ENCODE measurements at places on chromosomes 1 and 21.

- DNase-seq, result no peak
Observed at GRCh38 chr21:26405735-26406361, 167.2 kb downstream of the CYYR1 start.

GRCh38 chr21:34885125-34885524 lies 164.0 kb downstream of the RUNX1 start:
- DNase-seq, result no peak

DNA sequence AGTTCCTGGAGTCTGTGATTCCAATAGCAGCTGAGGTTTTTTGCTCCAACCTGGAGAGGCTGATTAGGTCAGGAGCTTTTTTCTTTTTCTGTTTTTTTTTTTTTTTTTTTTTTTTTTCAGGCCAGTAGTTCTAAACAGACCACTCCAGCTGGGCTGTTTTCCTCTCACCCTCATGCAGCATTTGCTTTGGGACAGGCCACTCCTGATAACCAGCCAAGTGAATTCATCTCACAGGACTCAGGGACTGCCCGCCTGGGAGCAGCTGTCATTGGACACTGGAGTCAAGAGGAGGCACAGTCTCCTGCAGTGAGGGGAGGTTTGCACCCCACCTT lies 22.9 kb downstream of the PLXNA2 start:
- no peak for DNase-seq

DNA sequence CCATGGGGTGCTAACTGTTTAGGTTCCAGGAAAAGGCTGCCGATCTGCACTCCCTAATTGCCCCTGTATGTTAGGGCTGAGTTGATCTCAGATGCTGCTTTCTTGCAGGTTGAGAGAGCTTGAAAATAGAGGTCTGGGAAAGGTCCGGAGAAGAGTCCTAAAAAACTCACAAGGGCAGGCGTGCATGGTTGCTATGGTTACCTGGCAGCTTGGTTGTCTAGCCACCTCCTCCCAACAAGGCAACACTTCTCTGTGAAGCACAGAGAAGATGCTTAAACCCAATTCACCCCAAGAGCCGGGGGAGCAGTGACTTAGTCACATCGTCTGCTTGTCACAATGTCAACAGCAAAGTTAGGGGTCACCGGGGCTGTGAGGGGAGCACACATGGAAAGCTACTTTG lies 31.0 kb upstream of the LRRC52 start:
- no peak for DNase-seq

DNA sequence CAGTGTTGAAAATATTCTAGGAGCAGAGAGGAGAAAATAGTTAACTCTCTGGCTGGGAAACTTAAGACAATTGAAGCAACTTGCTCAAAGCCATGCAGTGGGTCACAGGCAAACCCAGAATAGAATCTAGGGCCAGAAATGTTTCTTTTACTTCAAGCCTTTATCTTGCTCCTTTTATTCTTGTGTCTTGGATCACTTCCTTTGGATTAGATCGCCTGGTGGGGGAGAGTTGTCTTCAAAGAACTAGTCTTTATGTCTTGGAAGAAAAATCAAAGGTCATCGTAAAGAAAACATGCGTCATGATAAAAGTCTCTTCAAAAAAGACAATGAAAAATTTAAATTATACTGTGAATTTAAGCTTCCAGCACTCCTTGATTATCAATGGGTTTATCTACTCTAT lies 493.6 kb upstream of the USP24 start:
- DNase-seq, result no peak

DNA sequence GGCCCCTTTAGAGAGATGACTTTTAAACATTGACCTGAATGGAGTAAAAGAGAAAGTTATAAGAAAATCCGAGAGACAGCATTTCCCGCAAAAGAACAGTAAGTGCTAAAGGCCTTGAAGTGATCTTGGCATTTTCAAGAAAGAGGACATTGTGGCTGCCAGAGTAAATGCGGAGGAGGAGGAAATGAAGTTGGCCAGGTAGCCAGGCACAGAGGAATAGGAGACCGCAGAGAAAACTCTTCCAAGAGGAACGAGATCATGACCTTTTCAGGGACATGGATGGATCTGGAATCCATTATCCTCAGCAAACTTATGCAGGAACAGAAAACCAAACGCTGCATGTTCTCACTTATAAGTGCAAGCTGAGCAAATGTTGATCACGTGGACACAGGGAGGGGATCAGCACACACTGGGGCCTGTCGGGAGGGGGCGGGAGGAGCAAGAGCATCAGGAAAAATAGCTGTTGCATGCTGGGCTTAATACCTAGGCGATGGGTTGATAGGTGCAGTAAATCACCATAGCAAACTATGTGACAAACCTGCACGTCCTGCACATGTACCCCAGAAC lies 49.7 kb downstream of the EEIG2 start:
- no peak for DNase-seq

Data from NCI-H526 treated with DMSO at 0.1 percent for 48 hours (cell line).